ENCODE measurements at places on chromosomes 5 and 9.

- DNase-seq: no peak
Measured at GRCh38 chr5:14097998-14098471, 45.1 kb upstream of the TRIO start.

- no peak for DNase-seq
Measured at GRCh38 chr9:134442085-134442474, 115.8 kb downstream of the RXRA start.

DNA sequence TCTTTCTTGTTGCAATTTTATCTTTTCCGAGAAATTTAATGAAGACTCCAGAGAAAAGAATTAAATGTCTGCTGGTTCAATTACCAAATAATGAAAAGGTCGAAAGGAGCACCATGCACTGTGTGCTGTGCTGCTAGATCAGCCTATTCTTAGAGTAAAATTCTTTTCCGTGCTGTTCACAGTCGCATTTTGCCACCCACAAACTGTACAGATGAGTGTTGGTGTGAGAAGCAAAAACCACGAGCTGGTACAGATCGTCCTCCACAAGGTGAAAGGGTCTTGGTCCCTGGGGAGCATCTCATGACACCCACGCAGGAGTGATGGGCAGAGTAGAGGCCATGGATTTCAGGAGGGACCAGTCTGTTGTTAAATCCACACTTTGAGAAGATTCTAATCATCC is 143.8 kb upstream of the PUM3 start:
- DNase-seq: no peak

DNA sequence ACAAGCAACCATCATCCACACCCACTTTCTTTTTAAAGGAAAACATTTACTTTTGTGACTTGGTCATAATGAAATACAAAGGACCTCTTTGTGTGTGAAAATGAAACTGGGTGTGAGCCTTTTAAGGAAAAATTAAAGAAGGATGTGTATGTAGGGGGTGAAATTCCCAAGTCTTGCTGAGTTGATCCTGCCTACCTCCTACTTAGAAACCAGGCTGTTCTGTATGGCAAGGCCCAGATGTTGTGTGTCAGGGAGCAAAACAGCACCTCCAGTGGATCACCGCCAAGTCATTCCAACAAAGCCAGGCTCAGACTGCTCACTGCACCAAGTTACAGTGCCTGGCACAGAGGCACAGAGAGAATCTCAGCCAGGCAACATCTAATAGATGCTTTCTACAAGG is 198.5 kb upstream of the FBN2 start:
- DNase-seq: no peak

DNA sequence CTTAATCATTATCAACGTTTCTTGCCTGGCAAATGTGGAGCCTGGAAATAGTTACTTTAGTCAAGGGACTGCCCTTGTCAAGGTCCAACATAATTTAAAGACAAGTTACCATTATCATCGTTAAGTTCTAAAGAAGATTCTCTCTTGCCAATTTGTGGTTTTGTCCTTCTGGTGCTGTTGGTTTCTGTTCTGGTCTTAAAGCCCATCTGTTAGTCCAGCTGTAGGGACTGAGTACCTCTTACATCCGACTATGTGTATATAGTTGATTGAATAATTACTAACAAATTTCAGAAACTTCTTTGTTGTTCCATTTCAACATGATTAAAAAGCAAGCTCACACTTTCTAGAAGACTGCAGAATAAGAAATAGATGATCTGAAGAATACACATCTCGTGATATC is 1854.9 kb downstream of the MAT2B start:
- no peak for DNase-seq

GRCh38 chr5:51466214-51466613 is 83.0 kb downstream of the ISL1 start:
- no peak for DNase-seq

DNA sequence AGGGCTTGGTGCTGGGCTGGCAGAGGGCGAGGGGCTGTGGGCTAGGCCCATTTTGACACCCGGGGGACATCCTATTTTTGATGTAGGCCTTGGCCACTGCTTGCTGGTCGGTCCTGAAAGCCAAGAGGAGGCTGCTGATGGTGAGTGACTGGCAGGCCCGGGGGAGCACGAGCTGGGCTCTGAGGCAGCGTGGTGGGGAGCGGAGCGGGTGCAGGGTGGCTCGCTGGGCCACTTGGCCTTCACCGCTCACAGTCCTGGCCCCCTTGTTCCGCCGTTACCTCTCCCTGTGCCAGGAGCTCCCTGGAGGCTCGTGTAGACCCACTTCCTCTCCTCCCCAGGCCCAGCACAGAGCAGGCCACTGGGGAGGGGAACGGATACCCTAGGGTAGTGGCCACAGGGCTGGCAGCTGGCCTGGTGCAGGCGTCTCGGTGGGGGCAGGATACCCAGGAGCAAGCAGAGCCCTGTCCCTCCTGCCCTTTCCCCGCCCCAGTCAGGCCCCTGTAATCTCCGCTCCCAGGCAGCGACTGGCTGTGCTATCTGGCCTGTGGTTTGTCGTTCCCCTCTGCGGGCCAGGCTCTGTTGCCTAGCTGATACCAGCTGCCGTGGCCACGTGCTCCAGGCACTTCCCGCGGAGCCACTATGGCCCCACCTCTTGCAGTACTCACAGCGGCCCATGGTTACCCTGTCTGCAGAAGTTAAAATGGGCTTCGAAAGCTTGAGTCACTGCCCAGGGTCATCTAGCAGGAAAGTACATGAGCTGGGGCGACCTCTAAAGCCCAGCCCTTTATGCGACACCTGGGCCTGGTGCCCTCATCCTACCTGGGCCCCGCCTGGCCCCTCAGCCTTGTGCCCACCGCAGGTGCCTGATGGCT is 11.7 kb upstream of the DOLPP1 start:
- DNase-seq: peak; percentile 86

Data from K562 (cell line).